ENCODE measurements at places on chromosomes 6 and 20.

GRCh38 chr6:3825851-3826581 is 23.2 kb upstream of the FAM50B start:
- DNase-seq = peak; percentile 99

- no peak for DNase-seq
Measured at GRCh38 chr6:156174031-156174890, 602.9 kb upstream of the ARID1B start.

DNA sequence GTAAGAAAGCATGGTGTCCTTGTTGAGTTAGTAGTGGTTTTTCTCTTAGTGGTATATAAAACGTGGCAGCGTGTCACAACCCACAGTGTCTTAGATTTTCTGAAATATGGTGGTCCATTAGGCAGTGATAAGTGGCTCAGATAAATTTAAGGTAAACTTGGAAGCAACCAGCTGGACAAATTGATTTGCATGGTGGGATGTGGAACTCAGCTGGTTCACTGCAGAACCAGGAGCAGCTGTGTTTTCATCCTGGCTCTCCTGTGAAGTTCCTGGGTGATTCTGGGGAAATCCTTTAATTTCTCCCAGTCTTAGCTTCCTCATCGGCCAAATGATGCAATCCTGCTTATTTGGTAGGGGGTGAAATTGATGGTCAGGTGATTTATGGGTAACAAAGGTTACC is 32.9 kb upstream of the EEF1E1 start:
- no peak for DNase-seq

DNA sequence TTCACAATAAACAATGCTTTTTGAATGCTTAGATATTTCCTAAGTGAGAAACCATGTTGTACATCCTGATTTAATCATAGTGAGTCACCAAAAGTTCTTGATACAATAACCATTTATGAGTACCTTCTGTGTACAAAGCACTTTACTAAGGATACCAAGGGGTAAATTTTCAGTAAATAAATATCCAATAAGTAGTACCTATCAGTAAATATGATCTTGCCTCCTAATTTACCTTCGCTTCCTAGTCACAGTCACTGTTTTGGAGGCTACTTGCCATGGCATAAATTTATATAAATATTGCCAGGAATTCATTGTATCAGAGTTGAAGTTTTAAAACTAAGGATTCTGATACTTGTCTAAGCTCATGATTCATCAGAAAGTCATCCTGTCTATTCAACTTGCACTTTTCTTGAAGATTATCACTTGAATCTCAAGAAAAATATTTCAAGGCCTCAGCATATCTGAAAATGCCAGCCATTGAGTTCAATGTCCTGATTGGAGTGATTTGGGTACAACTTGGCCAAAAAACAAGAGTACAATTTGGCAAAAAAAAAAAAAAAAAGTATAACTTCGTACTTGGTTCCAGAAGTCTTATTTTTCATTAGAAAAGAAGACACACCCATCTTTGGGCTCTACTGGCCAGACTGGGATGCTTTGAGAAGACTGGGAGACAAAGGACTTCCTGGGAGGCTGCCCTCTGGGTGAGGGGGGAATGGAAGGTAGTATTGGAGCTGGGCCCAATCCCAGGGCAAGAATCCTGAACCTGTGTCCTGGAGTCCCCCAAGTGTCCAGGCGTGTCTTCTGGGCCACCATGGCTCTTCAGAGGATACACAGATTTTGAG is 32.8 kb downstream of the RAB22A start:
- DNase-seq = peak; percentile 66

- DNase-seq = peak; percentile 72
Measured at GRCh38 chr6:151534576-151534975, 40.8 kb downstream of the CCDC170 start.

DNA sequence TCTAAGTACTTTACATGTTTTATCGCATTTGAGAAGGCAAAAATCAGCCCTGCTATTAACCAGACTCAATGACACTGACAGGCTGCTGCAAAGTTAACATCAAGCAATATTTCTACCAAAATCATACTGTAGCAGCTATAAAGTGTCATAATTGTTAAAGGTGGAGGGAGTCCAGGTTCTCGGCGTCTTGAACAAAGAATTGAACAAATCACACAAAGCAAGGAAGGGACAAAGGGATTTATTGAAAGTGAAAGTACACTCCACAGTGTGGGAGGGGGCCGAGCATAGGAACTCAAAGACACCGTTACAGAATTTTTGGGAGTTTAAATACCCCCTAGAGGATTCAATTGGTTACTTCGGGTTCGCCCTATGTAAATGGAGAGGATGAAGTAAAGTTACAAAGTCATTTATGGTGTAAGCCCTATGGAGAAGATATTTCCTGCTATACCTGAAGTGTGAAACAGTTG is 12.9 kb upstream of the ZNF391 start:
- DNase-seq = no peak

DNA sequence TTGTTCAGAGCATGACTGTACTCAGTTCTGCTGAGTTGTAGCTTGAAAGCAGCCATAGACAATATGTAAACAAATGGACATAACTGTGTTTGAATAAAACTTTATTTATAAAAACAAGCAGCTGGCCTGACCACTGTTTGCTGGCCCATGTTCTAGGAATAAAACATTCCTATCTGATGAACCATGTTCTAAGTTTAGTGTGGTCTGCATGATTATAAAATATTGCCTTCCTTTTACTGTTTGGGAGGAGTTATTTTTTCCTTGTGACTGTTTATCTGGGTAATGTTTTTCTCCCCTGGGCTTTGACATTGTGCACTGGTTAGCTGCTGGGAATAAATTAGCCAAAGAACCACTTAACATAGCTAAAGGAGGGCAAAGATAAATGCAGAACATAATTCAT is 55.1 kb downstream of the CDS2 start:
- peak; percentile 39 for DNase-seq

Measured in fibroblast of upper back skin (primary cell).